ENCODE measurements at places on chromosomes 5 and 9. TPM values are rescaled to one million over a fixed set of nuclear protein-coding genes. Genes with fewer than 3 reads are reported as not detected.

Gene PCDHB15
- 6.0 TPM for total RNA-seq

DNA sequence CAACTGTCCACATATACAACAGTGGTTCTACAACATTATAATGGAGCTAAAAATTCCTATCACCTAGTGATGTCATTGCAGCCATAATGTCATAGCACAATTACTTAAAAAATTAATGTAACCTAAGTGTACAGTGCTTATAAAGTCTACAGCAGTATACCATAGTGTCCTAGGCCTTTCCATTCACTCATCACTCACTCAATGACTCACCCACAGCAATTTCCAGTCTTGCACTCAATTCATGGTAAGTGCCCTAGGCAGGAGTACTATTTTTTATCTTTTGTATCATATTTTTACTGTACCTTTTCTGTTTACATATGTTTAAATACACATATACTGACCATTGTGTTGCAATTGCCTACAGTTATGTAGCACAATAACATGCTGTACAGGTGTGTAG lies 9.6 kb upstream of the PUM3 start:
- DNase-seq, result no peak

DNA sequence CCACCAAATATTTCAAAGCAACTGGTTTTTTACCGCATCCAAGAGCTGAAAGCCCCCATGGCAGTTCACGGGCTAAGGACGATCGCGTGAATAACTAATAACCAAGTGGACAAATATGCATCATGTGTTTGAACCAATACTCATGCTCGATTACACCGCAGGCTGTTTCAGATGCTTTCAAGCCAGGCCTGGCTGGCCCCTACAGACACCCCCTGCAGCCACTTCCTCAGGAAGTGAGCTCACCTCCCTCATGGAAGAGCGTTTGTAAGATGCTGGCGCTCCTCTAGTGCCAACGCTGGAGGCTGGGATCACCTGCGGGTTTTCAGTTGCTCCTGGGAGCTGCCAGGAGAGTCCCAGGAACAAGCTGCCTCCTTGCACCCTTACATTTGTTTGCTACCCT lies 53.9 kb upstream of the PTCH1 start:
- no peak for DNase-seq

GRCh38 chr5:2670940-2671339 lies 80.5 kb downstream of the IRX2 start:
- DNase-seq, result no peak

Gene HMCN2
- 8.6 TPM for total RNA-seq

DNA sequence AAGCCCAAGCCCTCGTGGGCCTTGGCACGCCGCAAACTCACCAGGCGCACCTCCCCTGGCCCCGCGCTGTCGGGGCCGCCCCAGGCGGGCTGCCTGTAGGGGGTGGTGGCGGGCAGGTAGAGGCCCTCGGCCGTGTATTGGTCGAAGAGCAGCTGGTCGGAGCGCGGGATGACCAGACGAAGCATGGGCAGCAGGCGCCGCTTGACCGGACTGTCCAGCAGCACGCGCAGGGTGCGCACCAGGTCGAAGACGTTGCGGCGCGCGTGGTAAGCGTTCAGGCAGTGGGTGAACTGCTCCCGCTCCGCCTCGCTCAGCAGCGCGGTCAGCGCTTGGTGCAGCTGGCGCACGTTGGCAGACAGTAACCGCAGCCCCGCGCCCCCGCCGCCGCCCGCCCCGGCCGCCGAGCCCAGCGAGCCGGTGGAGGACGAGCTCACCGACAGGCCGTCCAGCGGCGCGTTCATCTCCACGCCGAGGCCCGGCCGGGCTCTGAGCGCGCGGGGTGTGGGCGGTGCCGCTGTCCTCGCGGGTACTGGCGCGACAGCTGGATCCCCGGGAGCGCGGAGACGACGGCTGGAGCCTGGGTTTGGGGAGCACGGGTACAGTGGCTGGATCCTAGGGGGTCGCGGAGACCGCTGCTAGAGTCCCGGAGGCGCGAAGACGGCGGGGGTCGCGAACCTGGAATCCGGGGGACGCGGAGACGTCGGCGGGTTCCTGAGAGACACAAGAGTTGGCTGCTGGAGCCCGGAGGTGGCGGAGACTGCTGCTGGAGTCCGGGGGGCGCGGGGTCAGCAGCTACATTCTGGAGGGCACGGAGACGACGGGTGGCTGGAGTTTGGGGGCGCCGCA lies 709 bp downstream of the WHRN start:
- DNase-seq, result peak; percentile 83

GRCh38 chr9:135887585-135888050 lies 19.7 kb downstream of the CAMSAP1 start:
- DNase-seq, result no peak

GRCh38 chr5:42842921-42843641 lies 31.4 kb upstream of the SELENOP start:
- DNase-seq, result no peak

Gene HAPLN1
- 0.19 TPM for total RNA-seq

Gene PRR7
- 5.5 TPM for total RNA-seq

Gene PRUNE2
- 65.1 TPM for total RNA-seq

DNA sequence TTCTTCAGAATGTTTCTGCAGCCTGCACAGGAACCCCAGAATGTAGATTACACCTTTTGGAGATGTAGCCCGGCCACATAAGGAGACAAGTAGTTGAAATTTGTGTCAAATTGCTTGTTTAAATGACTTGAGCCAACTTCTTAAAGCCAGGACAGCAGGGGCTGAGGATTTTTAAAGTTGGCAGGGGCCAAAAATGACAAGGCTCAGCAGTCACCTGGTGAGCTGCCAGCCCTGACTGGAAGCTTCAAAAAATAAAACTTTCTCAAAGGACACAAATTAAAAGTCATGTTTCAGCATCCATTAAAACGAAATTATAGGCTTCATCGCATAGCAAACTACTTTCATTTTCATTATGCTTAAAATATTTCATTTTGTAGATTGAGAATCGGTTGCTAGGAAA lies 340.3 kb upstream of the WWC1 start:
- no peak for DNase-seq

Gene SPINK5
- 0.91 TPM for total RNA-seq

DNA sequence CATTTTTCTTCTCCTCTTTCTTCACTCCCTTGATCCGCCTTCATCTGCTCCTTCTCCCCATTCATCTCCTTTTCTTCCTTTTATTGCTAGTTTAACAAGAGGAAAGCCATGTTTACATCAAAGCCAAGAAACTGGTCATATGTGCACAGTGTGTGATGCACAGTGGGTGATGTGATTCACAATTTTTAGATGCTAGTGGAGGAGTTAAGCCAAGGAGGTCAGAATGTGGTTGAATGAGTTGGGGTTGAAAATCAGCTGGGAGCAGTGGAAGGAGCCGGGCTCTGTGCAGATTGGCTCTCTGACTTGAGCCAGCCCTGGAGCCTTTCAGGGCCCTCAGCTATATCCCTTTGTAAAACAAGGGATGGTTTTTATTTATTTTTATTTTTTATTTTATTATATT lies 7.3 kb downstream of the ACER2 start:
- DNase-seq, result no peak

GRCh38 chr5:142003266-142003800 lies 9.5 kb downstream of the GNPDA1 start:
- DNase-seq, result no peak

Gene PKD2L2
- not detected for total RNA-seq

- DNase-seq, result no peak
These were observed 13.0 kb upstream of the CAMSAP1 start for GRCh38 chr9:135920256-135920930.

Gene NR6A1
- 3.5 TPM for total RNA-seq

- no peak for DNase-seq
These were observed 476.6 kb upstream of the EDIL3 start for GRCh38 chr5:84861306-84861705.

Gene CLPTM1L
- total RNA-seq, result 96.6 TPM

GRCh38 chr9:18866121-18866831 lies 166.7 kb downstream of the SAXO1 start:
- DNase-seq, result no peak

DNA sequence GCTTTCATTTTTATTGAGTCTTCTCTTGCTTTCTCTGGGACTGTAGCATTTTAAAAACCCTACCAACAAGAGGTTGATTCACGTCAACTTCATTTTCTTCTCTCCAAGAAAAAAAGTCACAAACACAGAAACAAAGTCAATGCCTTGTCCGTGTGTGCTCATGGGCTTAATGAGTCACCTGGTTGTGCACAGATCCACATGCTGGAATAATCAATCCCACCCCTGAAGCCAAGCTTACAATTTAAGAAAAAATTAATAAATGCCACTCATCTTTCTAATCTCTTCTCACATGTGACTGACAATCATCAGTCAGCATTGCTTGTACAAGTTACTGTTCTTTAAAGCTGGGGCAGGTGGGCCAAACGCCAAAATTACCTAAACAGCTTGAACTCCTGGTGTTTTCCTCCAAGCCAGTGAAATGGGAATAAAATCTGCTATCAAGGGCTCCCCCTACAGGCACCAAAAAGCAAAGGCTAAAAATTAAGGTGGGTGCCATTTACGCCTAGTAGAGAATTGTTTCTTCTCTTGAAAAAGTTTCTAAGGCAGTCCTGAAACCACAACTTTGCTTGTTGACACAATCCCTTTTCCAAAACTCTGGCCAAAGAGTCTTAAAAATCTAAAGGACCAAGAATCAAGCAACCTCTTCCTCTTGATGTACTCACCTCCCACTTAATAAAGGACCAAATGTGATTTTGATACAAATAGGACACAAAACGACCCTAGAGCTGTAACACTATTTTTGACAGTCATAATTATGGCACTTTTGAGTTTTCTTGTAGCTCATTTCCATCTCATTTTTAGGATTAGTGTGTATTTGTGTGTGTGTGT lies 21.3 kb downstream of the TRMO start:
- peak; percentile 67 for DNase-seq

DNA sequence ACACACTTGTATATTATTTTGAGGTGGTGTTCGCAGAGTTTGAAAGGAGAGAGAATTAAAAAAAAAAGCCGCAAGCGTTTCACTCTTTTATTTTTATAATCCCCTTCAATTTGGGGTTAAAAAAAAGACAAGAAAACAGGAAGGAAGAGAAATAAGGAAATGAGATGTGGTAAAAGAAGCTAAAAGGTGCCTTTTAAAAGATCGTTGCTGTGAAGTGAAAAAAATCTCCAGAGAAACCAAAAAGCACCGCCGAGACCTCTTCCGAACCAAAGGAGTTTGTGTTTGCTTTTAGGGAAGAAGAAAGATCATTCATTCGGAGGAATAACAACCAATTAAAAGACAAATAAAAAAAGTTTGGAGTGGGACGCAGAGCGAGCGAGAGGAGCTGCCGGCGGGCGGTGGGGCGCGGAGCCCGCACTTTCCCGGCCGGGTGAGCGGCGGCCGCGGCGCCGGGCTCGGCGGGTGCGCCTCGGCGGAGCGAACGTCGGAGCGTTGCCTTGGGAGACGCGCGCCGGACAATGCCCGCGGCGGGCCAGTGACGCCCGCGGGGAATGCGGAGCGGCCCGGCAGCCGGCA lies 355 bp downstream of the TLE4 start:
- no peak for DNase-seq

All from kidney (tissue), 22 donors.